ENCODE measurements at places on chromosomes 3 and 15.

GRCh38 chr3:156619376-156619775, 55.0 kb upstream of the TIPARP start:
- DNase-seq = no peak

DNA sequence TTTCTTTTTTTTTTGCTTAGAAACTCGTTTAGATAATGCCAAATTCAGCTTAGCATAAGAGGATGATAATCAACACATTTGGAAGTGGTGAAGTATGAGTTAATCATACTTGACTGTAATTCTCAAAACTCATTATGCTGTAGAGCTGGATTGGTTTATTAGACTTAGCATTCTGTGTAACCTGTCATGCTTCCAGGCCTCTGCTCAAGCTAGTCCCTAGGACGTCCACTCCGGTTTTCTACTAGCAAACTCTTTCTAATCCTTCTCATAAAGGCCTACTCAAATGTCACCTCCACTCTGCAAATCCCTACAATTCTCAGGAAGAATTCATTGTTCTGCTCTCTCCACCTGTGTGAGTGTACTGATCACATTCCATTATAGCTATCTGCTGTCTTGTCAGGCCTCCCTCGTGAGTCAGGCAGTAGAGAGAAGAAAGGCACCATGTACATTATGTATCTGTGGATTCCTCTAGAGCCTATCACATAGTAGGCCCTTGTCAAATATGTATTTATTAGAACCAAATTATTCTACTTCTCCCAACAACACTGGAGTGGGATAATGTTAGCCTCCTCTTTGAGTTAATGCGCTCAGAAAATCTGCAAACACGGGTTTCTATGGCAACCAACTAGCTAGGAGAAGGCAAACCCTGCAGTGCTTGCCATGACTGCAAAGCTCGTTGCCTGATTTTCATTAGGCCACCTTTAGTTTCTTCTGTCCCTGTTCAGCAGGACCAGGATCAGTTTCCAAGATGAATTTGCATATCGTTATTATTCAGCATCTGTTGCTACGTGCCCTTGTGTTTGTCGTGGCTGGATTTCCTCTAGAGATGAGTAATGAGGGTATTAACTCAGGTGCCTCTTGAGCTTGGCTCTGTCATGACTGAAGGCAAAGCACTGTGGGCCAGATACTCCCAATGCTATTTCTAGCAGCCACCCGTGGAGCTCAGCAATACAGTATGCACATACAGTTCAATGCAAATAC, 30.7 kb downstream of the ATP13A5 start:
- DNase-seq = no peak

DNA sequence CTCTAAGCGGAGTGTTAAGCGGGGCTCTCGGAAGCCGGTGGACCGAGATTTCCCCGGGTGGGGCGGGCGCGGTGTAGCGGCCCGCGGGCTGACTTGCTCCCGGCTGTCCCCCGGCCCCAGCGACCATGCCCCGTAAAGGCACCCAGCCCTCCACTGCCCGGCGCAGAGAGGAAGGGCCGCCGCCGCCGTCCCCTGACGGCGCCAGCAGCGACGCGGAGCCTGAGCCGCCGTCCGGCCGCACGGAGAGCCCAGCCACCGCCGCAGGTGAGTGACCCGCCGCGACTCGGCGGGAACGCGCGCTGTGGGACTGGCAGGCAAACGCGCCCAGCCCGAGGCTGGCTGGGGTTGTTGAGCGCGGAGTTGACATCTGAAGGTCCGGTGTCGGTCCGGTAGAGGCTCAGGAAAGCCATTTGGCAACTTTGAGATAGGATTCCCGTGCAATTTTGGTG, 1.3 kb downstream of the SMC4 start:
- DNase-seq = no peak

GRCh38 chr15:98385752-98386381, 262.5 kb upstream of the IGF1R start:
- DNase-seq = no peak

- DNase-seq = no peak
Observed at GRCh38 chr3:73401616-73402279, 223.0 kb downstream of the PDZRN3 start.

GRCh38 chr15:86328658-86329057, 249.0 kb downstream of the AGBL1 start:
- no peak for DNase-seq

GRCh38 chr3:123294296-123294938, 92.7 kb downstream of the SEC22A start:
- DNase-seq = no peak

DNA sequence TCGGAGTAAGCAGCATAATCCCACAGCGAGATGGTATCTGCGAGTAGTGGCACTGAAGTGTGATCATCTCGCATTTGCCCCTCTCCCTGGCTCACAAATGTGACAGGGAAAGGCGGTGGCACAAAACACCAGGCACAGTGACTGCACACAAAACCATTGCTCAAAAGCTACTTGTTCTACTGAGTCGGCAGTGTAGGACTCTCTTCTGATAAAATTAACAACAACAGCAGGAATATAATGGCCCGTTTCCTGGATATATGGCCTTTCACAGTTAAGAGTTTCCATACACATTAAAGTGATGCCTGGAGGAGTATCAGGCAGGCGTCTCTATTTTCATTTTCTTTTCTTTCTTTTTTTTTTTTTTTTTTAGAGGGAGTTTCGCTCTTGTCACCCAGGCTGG, 69.0 kb downstream of the MYO1E start:
- DNase-seq = no peak

GRCh38 chr3:189687475-189687874, 56.3 kb downstream of the TP63 start:
- DNase-seq = no peak

- no peak for DNase-seq
Observed at GRCh38 chr3:183506674-183507320, 48.7 kb downstream of the KLHL6 start.

DNA sequence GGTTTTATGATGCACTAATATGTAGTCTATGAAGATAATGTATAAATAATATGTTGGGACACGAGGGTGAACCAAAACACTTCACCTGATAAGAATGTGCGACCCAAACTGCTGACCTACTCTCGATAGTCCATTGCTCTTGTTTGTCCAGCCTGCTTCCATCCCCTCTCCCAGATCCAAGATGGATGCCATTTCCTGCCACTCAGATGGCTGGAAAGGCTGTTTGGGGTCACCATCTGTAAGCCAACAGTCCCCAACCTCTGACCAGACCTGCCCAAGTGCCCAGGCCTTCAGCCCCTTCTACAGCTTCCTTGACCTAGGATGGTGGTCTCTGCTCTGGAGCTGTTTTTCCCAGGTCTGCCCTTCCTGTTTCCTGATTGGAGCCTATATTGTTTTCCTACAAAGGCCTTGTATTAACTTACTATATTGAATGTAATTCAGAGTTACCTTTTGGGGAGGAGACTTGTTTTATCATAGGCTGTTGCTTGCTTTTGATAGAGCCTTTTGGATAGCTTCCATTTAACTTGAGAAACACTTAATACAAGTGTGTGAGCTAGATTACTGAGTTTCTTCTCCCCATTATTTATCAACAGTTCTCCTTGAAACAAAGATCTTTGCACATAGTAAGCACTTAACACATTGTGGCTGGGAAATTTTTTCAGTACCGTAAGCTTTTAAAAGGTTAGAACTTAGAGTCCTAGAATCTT, 5.0 kb upstream of the PAQR9 start:
- DNase-seq = no peak

- no peak for DNase-seq
Observed at GRCh38 chr3:29370476-29371420, 89.9 kb downstream of the RBMS3 start.

DNA sequence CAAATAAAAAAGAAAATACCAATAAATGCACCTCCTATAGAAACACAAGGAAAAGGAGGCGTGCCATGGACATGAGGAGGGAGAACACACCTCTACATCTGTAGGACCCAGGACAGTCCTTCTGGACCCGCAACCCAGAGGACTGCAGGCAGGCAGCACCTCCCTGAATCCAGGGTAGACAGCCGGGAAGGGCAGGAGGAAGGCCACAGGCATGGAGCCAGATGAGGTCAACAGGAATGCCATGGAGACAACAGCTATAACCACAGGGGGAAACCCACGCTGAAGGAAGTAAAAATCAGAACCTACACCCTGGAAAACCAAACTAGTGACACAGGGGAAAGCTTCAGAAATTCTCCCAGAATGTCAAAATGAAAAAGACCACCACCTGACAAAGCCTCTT, 248.8 kb upstream of the NSMCE3 start:
- DNase-seq = no peak

GRCh38 chr3:195897853-195898415, 10.4 kb downstream of the TNK2 start:
- no peak for DNase-seq

- no peak for DNase-seq
Observed at GRCh38 chr3:47006145-47006651, 26.7 kb downstream of the NBEAL2 start.

- DNase-seq = no peak
Observed at GRCh38 chr3:197186887-197187588, 111.4 kb downstream of the DLG1 start.

DNA sequence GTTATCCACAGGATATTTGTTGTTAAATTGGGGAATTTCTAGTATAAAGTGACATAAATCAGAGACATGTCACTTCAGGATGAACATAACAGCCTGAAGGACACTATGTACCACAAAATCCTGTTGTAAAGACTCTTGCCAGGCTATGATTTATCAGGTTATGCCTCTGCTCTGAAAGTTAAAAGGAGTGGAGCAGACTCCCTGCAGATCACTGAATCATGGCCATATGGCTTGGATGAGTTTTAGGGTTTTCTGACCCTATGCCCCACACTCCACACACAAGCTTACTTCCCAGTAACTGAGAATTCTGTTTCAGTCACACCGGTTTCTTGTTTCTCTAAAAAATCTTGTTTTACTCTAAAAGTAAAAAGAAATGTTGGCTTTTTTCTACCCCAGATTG, 869.4 kb downstream of the NAALADL2 start:
- DNase-seq = no peak

DNA sequence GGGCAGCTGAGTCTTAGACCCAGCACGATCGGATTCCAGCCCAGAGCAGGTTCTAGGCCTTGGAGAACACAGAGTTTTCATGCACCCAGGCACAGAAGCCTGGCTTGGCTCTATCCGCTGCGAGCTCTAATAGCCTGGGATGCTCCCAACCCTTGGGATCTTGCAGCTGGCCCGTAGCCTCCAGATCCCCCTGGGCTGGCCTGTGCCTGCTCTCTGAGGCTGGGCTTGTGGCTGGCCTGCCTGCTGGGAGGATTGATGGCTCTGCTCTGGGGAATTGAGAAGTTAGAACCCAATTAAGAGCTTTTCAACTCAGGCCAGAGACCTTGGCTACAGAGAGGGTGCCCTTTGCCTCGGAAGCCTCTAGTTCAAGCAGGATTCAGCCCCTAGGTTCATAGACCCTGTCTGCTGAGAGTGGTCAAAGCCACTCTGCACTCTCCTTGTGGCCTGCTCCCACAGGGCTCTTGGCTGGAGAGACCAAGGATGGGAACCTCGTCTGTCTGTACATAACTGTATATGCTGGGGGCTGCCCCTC, 64.4 kb downstream of the MAGEF1 start:
- no peak for DNase-seq

GRCh38 chr15:72962054-72962702, 90.1 kb upstream of the NEO1 start:
- DNase-seq = no peak

GRCh38 chr3:11774296-11774877, 72.3 kb downstream of the TAMM41 start:
- DNase-seq = no peak

GRCh38 chr3:17643691-17644090, 98.7 kb downstream of the TBC1D5 start:
- no peak for DNase-seq

DNA sequence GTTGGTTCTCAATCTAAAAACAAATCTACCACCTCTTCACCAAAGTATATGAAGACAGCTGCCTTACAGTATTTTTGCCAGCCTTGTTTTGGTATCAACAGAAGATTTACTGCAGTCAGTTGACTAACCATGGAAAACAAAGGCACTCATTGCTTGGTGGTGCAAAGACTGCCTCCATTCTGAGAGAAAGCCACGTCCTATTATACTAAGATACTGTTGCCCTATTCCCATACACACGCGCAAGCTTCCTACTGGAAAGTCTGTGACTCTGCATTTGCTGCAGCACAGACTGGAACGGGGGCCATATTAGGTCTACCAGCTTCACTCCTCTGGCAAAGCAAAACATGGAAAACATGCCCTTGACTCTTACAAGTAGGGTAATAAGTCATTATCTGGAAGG, 18.0 kb downstream of the MTMR10 start:
- no peak for DNase-seq

DNA sequence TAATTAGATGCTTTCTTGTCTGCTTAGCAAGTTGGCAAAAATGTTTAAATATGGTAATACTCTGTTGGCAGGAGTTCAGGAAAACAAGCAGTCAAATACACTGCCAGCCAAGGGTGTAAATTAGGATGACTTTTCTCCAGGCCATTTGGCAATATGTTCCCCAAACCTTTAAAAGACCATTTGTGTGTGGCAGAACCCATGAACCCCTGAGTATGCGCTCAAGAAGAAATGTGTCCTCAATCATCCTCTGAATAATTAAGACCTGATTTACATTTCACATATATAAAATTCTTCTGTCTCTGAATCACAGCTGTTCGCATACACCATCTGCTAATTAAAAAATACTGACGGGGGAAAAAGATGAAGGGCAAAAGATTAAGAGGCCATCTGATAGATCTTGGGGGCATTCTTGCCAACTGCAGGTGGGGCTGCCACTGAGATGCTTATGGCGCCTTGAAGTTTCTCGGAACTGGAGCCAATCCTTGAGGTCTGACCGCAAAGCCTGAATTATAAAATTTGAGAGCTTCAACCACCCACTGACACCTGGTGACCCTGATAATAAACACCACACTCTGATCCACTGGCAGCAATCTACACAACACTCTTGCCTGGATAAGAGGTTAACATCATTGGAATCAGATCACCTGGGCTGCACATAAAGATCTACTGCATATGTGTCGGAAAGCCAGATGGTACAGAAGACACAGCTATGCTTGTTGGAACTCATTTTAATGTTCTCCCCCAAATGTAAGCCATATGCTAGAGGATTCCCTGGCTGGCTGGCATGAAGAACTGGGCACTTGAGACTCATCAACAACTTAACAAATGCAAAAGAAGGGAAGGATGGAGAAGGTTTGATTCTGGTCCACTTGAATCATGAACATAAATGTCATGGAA, 190.6 kb downstream of the OSBPL10 start:
- no peak for DNase-seq

- no peak for DNase-seq
Observed at GRCh38 chr3:149702691-149703441, 45.0 kb upstream of the WWTR1 start.

GRCh38 chr3:16252243-16252978, 12.3 kb downstream of the DPH3 start:
- DNase-seq = no peak

GRCh38 chr3:101950510-101950909, 101.2 kb downstream of the NFKBIZ start:
- no peak for DNase-seq

DNA sequence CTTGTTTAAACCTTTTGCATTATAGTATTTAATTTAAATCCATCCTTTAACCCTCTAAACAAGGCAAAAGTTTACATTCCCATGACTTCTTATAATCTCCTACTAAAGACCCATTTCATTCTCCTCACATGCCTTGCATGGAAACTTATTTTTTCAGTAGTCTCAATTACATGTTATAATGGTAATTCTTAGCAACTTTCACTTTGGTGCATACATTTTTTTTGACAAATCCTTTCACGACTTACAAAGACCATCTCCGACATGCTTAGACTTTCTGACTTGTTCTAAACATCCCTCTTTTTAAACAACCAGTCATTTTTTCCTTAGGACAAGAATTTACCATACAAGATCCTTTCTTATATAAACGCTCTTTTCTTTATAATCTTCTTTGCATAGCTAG, 615.4 kb upstream of the GBE1 start:
- DNase-seq = no peak

GRCh38 chr3:162738784-162739183, 1242.2 kb downstream of the OTOL1 start:
- DNase-seq = no peak
